ENCODE measurements at places on chromosomes 4 and X. TPM values are rescaled to one million over a fixed set of nuclear protein-coding genes. Genes with fewer than 3 reads are reported as not detected.

Gene RAI2
- 0.66 TPM for total RNA-seq

Gene NUDT11
- 12.2 TPM for total RNA-seq

Gene LYAR
- total RNA-seq, result 14.0 TPM

Gene ARX
- total RNA-seq, result not detected

Gene GCNA
- 1.9 TPM for total RNA-seq

Gene SMIM10
- 5.9 TPM for total RNA-seq

Gene LRIT3
- 0.11 TPM for total RNA-seq

Gene PLXNB3
- 5.5 TPM for total RNA-seq

Gene UCP1
- not detected for total RNA-seq

Gene EPGN
- 1.1 TPM for total RNA-seq

Gene PPEF2
- under 0.01 TPM for total RNA-seq

Gene SPACA5
- total RNA-seq, result not detected

Gene GLUD2
- 2.0 TPM for total RNA-seq

Gene ZXDA
- total RNA-seq, result 5.3 TPM

Gene PABPC5
- 2.5 TPM for total RNA-seq

Gene DRD5
- total RNA-seq, result not detected

Gene CLGN
- 29.0 TPM for total RNA-seq

Gene MAOA
- total RNA-seq, result 5.5 TPM

Gene CYLC1
- not detected for total RNA-seq

Gene SNCA
- total RNA-seq, result 21.2 TPM

Gene IQCM
- total RNA-seq, result not detected

Gene MAD2L1
- 39.3 TPM for total RNA-seq

Gene CTAG1B
- not detected for total RNA-seq

Gene TAF7L
- 1.9 TPM for total RNA-seq

Gene NPY2R
- total RNA-seq, result not detected

Gene NOX1
- total RNA-seq, result not detected

Gene CSAG3
- not detected for total RNA-seq

Measured in uterine smooth muscle cell (primary cell).